Stimulated activated CD4-positive, alpha-beta T cell treated with anti-CD3 and anti-CD28 coated beads, Interleukin-2, amount 100 ng/mL, for 48 hours (primary cell): ENCODE measurements at places on chromosomes 5 and 9.

GRCh38 chr9:6961845-6962522 is 204.2 kb downstream of the KDM4C start:
- no peak for DNase-seq

GRCh38 chr9:133821601-133822429 is 83.7 kb upstream of the SARDH start:
- DNase-seq: no peak

DNA sequence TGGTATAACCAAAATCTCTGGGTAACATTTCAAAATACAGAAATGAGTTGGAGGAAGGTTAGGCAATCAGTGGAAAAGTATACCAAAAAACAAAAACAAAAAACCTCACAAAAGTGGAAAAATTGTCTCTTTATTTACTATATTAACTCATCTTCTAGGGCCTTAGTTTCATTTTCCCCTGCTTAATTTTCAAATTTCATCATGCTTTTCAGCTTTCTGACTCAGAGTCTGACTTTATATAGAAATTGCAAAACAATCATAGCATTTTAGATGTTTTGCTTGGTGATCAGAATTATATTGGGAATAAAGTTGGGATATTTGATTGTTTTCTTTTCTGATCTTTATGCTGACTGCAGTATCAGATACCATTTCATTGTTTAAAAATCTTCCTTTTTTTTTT is 257.0 kb upstream of the PRR16 start:
- no peak for DNase-seq

DNA sequence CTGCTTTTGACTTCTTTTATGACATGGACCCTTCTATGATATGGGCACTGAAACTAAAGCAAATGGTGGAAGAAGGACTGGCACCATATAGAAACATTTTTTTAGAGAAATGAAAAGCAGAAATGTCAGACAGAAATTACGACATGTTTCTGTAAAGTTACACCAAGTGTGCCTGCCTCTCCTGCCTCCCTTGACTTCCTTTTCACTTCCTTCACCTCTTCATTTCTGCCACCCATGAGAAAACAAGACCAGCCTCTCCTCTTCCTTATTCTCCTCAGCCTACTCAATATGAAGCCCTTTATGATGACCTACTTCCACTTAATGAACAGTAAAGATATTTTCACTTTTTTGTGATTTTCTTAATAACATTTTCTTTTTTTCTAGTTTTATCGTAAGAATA is 44.5 kb downstream of the ERCC6L2 start:
- DNase-seq: no peak

DNA sequence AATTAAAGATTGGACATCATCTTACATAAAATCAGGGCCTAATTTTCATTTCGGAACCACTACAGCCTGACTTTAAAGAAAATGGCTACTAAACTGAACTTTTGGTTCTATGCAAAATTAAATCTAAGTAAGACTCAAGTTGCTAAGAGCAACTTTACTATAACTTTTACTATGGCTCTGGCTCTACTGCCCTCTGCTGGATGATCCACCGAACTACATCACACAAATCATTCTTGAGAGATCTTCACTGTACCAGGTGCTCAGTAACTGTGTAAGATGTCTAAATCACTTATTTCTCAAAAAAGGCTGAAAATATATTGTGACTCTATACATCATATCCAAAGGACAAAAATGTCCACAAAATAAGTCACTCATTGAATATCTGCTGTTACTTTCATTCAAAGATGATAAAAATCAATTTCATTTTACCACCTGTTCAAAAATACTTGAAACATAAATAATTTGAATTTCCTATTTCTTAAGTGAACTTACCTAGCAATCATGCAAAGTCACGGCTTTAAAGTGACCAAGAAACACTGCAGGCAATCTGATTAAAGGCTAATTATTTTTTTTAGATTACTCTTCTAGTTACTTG is 13.5 kb downstream of the MOCS2 start:
- peak; percentile 72 for DNase-seq

DNA sequence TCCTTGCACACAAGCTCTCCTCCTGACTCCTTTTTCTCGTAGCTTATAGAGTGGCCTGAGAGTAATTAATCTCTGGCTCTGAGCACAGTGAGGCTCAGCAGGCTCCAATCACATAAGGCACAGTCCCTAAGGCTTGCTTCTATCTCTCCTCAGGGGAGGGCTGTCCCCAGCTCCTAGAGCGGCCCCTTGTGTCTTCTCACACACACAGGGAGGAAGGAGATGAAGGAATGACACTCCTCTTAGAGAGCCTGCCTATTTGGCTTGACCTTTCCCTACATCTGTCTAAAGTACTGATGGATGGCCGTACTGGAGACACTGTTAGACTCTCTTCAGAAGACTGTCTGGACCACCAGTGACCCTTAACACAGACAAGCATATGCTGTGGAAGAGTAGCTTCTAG is 12.9 kb downstream of the TAS2R1 start:
- no peak for DNase-seq

GRCh38 chr5:110549301-110549700 is 177.2 kb downstream of the TMEM232 start:
- DNase-seq: no peak

DNA sequence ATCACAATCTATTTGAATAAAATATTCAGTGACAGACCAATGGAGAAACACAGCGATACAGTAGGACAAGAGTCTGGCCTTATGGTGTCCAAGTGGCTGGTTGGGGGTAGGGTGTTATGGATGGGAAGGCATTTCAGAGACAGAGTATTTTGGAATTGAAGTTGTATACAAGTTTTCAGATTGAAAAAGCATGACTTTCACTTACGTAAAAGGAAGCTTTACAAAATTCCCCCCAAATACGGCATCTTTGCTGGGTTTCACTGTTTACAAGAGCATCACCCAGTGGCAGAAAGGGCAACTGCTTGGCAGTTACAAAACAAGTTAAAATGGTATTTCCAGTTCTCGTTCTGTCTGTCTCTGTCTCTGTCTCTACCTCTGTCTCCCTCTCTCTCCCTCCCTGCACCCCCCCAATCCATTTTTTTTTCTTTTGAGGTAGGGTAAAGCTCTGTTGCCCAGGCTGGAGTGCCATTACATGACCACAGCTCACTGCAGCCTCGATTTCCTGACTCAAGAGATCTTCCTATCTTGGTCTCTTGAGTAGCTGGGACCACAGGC is 86.2 kb downstream of the PTPN3 start:
- peak; percentile 24 for DNase-seq

- no peak for DNase-seq
Measured at GRCh38 chr9:71743217-71743705, 25.1 kb downstream of the CEMIP2 start.

DNA sequence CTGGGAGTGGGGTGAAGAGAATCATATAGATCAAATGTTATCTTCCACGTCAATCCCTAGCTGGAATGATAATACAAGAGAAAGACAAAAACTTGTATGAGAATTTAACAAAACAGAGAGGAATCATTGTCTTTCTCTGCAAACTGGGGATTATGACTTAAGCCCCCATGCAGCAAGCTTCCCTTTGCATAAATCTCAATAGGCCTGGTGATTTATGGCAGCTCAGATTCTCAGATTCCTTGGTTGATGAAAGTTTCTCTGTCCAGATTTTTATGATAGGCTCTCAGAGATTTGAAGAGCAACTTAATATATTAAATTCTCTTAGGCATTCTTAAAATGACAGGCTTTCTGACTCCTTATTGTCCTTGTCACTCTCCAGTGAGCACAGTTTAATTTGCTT is 56.0 kb downstream of the RASGRF2 start:
- DNase-seq: no peak

DNA sequence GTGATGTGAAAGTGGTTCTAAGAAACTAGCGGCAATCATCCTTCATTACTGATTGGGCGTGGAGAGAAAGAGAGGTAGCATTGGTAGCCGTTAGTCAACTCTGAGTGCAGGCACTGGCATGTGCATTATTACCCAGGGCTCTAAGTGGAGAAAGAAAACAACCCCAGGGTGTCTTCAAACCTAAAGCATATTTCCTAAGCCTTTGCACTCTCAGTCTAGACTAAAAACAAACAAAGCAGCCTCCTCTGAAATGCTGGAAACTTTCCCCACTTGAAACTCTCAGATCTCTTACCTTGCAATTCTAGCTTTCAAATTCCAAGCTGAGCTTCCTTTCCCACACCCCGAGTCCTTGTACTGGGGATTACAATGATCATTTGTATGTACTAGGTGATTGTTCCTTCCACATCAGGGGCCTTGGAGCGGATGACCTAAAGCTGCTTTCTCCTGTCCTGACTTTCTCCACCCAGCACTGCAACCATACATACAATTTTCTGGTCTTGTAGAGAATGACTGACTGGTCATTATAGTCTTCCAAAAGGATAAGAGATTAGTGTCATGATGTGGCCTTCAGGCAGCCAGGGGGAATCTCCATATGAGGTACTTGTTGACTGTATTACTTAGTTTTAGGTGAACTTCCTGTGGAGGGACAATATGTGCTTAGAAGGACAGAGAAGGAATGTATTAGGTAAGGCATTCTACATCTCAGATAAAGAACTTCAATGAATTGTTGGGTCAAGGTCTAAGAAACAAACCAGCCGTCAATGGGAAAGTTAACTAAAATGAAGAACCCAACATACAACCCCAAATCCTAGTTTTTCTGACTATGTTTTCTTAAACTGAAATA is 98.3 kb upstream of the CDKN2B start:
- DNase-seq: no peak

DNA sequence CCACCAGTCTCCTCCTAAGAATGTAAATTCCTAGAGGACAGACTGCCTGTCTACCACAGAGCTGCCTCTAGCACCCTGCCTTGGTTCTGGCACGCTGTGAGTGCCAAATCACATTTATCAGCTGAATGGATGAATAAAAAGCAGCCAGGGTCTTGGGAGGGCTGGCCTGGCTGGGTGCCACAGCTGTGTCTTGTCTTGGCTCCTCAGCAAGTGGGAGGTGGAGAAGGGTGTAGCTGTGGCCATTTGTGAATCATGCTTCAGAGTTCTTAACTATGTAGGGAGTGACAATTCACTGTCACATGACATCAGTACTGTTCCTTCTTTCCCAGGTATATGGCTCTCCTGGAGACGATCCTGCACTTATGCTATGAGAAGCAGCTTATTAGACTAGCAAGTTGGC is 70.6 kb downstream of the DCP2 start:
- no peak for DNase-seq

DNA sequence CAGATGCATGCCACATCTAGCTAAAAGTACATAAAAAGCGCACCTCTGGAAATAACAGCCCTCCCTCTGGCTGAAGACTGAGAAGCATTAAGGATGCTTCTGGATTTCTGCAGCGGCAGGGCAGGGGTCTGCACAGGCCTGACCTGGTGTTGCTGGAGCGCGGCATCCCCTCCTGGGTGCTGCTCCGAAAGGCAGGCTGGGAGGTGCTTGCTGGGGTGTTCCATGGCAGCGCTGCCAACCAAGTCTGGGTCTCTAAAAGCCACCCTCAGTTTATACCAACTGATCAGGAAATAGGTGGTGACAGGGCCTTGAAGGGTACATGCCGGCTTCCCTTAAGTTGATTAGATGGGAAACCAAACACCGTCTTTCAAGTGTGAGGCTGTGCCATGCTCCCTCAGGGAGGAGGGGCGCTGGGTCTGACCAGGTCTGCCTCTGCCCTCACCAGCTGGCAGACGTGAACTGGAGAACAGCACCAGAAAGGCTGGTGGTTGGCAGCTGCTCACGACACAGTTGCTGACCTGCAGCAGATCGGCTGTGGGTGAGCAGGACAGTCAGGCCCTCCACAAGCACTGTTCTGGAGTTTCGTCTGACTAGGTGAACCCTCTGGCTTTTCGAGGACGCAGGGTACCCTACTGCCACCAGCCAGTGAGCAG is 81.6 kb downstream of the DAP start:
- no peak for DNase-seq

DNA sequence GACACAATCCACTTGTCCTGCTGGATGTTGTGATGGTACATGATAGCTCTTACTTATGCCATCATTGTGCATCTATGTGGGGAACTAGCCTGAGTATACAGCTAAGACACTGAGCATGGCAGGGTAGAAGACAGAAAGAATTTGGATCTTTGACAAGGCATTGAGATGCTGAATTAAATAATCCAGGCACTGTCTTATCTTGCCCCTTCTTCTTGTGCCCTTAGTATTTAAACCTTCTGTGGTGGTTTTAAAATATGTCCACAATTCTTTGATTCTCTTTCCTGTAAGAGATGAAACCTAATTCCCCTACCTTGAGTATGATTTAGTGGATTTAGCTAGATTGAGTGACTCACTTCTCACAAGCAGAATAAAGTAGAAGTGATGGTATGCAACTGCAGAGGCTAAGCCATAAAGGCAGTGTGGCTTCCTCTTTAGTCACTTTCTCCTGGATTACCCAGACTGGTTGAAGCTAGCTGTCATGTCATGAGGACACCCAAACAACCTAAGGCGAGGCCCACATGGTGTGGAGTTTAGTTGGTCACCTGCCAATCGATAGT is 174.0 kb upstream of the NREP start:
- no peak for DNase-seq

DNA sequence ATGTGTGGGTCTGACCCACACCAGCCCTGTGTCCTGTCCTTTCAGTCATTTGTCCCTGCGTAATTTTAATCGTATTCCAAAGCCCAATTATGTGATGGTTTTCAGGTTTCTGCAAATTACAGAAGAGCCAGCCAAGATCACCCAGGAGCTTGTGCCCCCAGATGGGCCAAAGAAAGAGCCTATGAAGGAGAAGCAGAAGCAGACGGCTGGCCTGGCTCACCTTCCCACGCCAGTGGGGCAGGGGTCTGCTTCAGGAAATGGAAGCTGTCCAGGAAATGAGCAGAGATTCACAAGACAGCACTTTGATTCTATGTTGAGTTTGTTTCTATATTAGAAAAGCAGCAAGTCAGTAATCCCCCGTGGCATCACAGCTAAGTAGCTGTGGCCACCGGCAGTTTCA is 11.7 kb downstream of the S1PR3 start:
- DNase-seq: no peak

DNA sequence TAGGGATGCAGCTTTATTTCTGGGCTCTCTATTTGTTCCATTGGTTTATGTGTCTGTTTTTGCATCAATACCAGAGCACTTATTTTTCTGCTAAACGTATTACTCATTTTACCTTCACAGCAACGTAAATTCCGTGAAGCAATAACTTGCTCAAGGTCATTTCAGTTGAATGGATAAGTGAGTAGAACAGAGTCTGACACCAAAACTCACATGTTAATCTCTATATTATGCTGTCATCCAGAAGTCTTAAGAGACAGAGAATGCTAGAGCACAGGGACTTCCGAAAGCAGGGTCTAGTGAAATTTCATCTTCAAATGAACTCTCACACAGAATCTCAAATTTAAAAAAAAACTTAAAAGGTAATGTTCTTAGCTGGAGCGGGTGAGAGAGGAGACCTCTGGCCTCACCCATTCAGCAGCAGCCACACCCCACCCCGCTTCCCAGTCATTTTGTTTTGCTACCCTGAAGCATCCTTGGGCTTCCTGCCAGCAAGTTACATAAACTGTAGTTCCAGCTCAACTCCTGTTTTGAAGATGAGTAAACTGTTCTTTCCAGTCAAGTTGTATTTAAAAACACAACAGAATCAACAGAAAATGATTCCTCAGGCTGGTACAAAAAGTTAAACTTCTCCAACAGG is 69.3 kb downstream of the TRIM36 start:
- no peak for DNase-seq
